ENCODE measurements at places on chromosomes 1 and 21. TPM values are rescaled to one million over a fixed set of nuclear protein-coding genes. Genes with fewer than 3 reads are reported as not detected.

PDIK1L gene
- 1.9 TPM for total RNA-seq

SAMD11 gene
- total RNA-seq, result 23.8 TPM

OR2M3 gene
- not detected for total RNA-seq

PLA2G2D gene
- not detected for total RNA-seq

HSD11B1 gene
- 0.12 TPM for total RNA-seq

HPCAL4 gene
- total RNA-seq, result 0.29 TPM

LMNA gene
- 742 TPM for total RNA-seq

KCNJ10 gene
- not detected for total RNA-seq

C1orf141 gene
- not detected for total RNA-seq

CD52 gene
- not detected for total RNA-seq

STUM gene
- not detected for total RNA-seq

MATN1 gene
- total RNA-seq, result not detected

RXFP4 gene
- not detected for total RNA-seq

SPATA46 gene
- total RNA-seq, result not detected

CELF3 gene
- not detected for total RNA-seq

CRYAA gene
- not detected for total RNA-seq

ZNF683 gene
- not detected for total RNA-seq

USP21 gene
- total RNA-seq, result 19.7 TPM

SMPDL3B gene
- total RNA-seq, result 1.1 TPM

CALML6 gene
- 0.24 TPM for total RNA-seq

XCL2 gene
- not detected for total RNA-seq

NFIA gene
- total RNA-seq, result 4.8 TPM

HSPA6 gene
- 1.1 TPM for total RNA-seq

LHX8 gene
- total RNA-seq, result 1.2 TPM

LCA5L gene
- total RNA-seq, result 2.2 TPM

ODR4 gene
- total RNA-seq, result 19.1 TPM

CR1 gene
- total RNA-seq, result not detected

CLK2 gene
- 29.7 TPM for total RNA-seq

COL11A1 gene
- total RNA-seq, result 3.0 TPM

OR6K3 gene
- total RNA-seq, result not detected

PIGR gene
- total RNA-seq, result not detected

DDI2 gene
- total RNA-seq, result 10.5 TPM

PKP1 gene
- total RNA-seq, result not detected

TAS1R1 gene
- total RNA-seq, result not detected

U2AF1 gene
- total RNA-seq, result 82.3 TPM

FAM131C gene
- 20.2 TPM for total RNA-seq

TNN gene
- total RNA-seq, result not detected

DNALI1 gene
- not detected for total RNA-seq

TRPM2 gene
- 7.8 TPM for total RNA-seq

HSD3B2 gene
- not detected for total RNA-seq

GBP7 gene
- total RNA-seq, result not detected

CLDN14 gene
- total RNA-seq, result not detected

IVL gene
- total RNA-seq, result not detected

LSS gene
- total RNA-seq, result 17.4 TPM
